NCI-H2081 treated with DMSO at 0.1 percent for 48 hours (cell line): ENCODE measurements at places on chromosomes 3 and 15.

DNA sequence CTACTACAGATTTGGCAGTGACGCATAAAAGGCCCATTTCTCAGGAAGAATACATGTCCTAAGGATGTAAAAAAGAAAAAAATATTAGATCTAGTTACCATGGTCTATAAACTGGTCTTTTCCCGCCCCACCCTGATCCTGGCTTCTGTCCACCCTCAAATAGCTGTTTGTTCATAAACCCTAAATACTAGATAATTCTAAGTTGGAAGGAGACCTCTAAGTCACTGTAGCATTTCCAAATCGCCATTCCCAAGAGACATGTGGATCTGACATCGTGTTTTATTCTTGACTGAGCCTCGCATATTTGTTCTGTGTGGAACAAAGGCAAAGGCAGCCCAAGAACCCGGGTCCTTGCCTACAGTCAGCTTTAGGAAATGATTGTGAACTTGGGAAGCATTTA, 49.0 kb downstream of the LMCD1 start:
- DNase-seq: no peak

- no peak for DNase-seq
These were observed 58.8 kb upstream of the SLC6A11 start for GRCh38 chr3:10757021-10757820.

DNA sequence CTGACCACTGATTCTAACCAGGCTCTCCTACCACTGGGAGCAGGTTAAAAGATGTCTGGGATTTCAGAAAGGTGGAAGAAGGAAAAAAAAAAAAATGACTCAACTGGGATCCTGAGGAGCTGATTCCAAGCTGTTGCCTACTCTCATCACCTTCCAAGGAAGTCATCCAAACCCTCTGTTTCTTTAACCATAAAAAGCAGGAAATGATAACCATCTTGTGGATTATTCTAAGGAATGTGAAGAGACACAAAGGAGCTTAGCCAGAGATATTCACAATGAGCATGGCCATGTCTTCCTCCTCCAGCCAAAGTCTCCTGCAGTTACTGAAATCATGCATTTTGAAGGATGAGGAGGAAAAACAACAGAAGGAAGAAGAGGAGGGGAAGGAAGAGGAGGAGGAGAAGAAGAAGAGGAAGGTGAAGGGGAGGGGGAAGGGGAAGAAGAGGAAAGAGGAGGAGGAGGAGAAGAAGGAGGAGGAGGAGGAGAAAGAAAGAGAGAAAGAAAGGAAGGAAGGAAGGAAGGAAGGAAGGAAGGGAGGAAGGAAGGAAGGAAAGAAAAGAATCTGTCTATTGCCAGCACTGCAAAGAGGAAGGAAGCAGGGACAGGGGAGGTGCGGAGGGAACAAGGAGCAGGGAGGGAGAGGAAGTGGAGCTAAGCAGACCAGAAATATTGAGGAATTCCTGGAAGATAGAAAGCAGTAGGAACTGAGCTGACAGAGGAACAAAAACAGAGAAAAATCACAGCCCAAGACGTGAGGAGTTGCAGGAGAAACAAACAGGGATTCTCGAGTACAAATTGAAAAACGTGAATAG, 229.2 kb downstream of the UACA start:
- DNase-seq: no peak

- no peak for DNase-seq
These were observed 2.3 kb upstream of the HMCES start for GRCh38 chr3:129276385-129276784.

GRCh38 chr15:101578443-101578894, 73.7 kb downstream of the TM2D3 start:
- DNase-seq: no peak

DNA sequence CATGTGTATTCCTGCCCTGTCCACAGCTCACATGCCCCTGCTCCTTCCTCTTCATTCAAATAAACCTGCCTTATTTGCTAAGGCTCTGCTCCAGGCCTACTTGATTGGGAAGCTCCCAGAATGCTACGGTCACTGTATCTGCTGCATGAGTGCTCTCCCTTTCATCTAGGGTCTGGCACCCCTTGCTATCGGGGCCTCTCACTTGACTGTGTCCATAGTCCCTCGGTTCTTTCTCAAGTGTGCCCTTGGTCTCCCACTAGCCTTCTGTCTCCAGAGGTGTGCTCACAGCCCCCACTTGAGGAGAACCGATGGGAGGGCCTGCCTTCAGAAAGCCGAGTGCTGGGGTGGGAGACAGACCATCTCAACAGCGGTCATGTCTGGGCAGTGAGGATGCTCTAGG, 57.4 kb upstream of the NMNAT3 start:
- DNase-seq: no peak

- DNase-seq: no peak
These were observed 158.0 kb downstream of the CDIN1 start for GRCh38 chr15:36737430-36737891.

GRCh38 chr3:155753038-155753639, 8.3 kb upstream of the PLCH1 start:
- peak; percentile 40 for DNase-seq

DNA sequence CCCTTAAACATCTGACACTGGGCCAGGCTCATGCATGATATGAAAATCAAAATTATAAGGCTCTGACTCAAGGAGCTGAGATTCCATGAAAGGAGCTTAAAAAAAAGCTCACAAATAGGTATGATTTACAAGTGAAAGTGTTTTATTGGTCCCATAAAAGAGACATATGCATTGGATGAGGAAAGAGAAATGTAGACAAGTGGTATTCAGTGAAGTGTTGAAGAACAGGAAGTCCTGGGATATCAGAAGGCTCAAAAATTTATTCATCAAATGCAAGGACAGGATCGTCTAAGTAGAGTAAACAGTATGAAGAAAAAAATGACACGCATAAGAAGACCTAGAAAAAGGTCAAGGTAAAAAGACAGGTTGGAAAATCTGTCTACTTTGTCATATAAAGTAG, 188.9 kb downstream of the CBLB start:
- DNase-seq: no peak

GRCh38 chr15:77418966-77419835, 703 bp downstream of the PEAK1 start:
- no peak for DNase-seq

DNA sequence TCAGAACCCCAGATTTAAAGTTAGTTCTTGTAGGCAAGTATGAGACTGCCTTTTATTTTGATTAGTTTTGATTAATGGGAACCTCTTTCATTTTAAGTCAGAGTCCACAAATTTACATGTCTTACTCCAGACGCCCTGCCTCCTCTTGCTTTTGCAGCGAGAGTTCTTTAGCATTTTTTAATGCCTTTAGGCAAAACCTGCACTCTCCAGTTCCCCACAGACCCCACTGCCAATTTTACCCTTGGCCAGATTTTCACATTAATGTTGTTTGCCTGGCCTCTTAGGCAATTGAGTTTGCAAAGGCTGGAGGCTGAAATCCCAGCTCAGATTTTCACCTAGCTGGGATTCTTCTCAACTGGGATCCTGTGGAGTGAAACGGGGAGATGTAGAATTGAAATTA, 85.8 kb downstream of the GAP43 start:
- DNase-seq: no peak

DNA sequence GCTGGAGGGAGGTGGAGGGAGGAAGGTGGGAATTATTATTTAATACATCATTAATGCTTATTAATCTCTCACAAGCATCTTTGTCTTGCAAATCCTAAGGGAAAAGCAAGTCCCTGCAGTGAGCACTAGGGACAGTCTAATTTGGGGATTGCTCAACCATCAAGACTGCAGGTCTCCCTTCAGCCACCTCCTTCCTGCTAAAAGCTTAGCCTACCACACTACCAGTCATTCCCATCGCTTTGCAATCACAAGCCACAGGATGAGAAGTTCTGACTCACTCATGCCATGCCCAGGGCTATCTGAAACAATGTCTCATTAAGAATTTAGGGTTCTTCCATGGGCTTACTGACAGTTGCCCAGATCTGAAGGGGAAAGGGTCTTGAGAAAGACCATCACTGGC, 51.0 kb upstream of the EIF1B start:
- no peak for DNase-seq

- DNase-seq: no peak
These were observed 367.5 kb downstream of the MECOM start for GRCh38 chr3:169295912-169296570.

DNA sequence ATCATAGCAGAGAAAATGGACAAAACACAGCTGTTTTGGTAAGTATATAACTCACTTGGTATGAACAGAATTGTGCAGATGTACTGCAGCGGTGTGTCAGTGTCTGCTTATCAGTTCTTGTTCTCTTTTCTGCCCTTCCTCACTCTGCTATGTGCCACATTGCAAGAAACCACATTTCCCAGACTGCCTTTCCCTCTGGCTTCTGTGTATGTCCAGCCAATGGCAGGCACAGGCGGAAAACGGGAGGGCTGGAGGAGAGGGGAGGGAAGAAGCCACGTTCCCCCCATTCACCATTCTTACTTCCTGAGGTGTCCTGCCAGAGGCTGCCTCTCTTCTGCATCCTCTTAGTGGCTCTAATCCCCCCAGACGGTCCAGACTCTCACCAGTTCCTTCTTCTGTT, 15.4 kb downstream of the HHLA2 start:
- no peak for DNase-seq

GRCh38 chr3:127396473-127396872, 108.6 kb upstream of the PRR20G start:
- DNase-seq: no peak

- no peak for DNase-seq
These were observed 11.8 kb upstream of the MYO5A start for GRCh38 chr15:52540374-52541012.

DNA sequence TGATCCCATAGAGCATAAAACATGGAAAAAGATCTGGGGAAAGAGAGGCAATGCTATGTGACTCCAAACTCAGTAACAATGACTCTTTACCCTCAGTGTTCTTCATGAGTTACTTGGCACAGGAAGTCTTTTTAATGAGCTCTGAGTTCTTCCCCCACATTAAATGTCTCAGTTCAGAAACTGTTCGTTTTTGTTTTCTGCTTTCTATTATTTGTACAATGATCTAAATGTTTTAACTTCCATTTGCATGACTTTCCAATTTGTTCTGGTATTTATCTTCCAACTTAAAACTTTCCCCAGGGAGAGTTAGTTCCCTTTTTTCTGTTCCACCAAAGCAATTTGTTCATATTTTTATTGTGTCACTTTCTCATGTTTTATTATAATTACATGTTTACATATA, 177.0 kb upstream of the ZBTB20 start:
- no peak for DNase-seq

GRCh38 chr3:45413172-45413765, 24.9 kb downstream of the LARS2 start:
- DNase-seq: no peak

GRCh38 chr3:119639494-119640350, 20.7 kb downstream of the POPDC2 start:
- no peak for DNase-seq

- DNase-seq: no peak
These were observed 14.4 kb downstream of the ARHGEF3 start for GRCh38 chr3:56787258-56787775.

GRCh38 chr3:94433811-94434210, 370.9 kb downstream of the NSUN3 start:
- DNase-seq: no peak
